ENCODE measurements at places on chromosomes 12 and 14. TPM values are rescaled to one million over a fixed set of nuclear protein-coding genes. Genes with fewer than 3 reads are reported as not detected.

The ABHD4 gene
- total RNA-seq, result 122 TPM

The PRKD1 gene
- 82.9 TPM for total RNA-seq

The CNIH1 gene
- 157 TPM for total RNA-seq

The PDE3A gene
- 4.8 TPM for total RNA-seq

The CACNA1C gene
- 36.8 TPM for total RNA-seq

The PRH2 gene
- 1.3 TPM for total RNA-seq

The RTL1 gene
- 1.2 TPM for total RNA-seq

The SH2B3 gene
- 38.1 TPM for total RNA-seq

The LRP1-AS gene
- not detected for total RNA-seq

The CARMIL3 gene
- 7.7 TPM for total RNA-seq

The ACACB gene
- total RNA-seq, result 61.6 TPM

The LRIG3 gene
- 18.0 TPM for total RNA-seq

The ANKRD52 gene
- 26.8 TPM for total RNA-seq

The CAMKK2 gene
- total RNA-seq, result 22.1 TPM

The CABP1 gene
- 3.9 TPM for total RNA-seq

The SLC17A8 gene
- 0.37 TPM for total RNA-seq

The WNT1 gene
- 1.4 TPM for total RNA-seq

The CD27 gene
- total RNA-seq, result not detected

The KRT4 gene
- 0.19 TPM for total RNA-seq

The HOXC12 gene
- not detected for total RNA-seq

The HRK gene
- total RNA-seq, result 1.4 TPM

The TMEM52B gene
- 1.2 TPM for total RNA-seq

The CLEC4C gene
- 2.0 TPM for total RNA-seq

The YBX3 gene
- 493 TPM for total RNA-seq

The GPD1 gene
- total RNA-seq, result 2.4 TPM

The TMEM179 gene
- 12.1 TPM for total RNA-seq

The OR4K13 gene
- 0.24 TPM for total RNA-seq

The ARMH4 gene
- 38.7 TPM for total RNA-seq

The LRRC10 gene
- total RNA-seq, result not detected

The C12orf43 gene
- 16.5 TPM for total RNA-seq

The P2RX7 gene
- 12.8 TPM for total RNA-seq

The POP5 gene
- 37.8 TPM for total RNA-seq

The ASCL1 gene
- 0.71 TPM for total RNA-seq

The P2RX2 gene
- total RNA-seq, result 2.2 TPM

The CHD8 gene
- 82.8 TPM for total RNA-seq

The REC8 gene
- 55.9 TPM for total RNA-seq

The ATG101 gene
- total RNA-seq, result 52.6 TPM

The LRRC9 gene
- total RNA-seq, result 4.3 TPM

The BCL2L14 gene
- 18.8 TPM for total RNA-seq

The HHIPL1 gene
- total RNA-seq, result 3.9 TPM
